GM13977 (cell line): ENCODE measurements at places on chromosomes 6 and 20.

DNA sequence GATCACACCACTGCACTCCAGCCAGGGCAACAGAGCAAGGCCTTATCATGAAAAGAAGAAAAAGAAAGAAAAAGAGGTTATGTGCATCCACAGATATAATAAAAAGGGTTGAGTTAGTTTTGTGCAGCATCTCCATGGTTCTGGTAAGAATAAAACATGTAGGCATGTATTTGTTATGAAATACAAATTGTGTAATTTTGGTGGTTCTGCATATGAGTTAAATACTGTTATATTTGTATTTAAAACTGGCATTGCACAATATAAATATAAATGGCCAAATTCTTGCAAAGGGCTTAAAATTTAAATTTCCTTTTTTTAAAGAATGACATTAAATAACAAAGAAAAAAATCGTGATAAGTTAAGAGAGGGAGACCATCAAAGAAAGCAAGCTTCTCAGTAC lies 159.1 kb upstream of the PREP start:
- DNase-seq: no peak

- DNase-seq: no peak
Measured at GRCh38 chr20:55488593-55488992, 516.7 kb downstream of the CBLN4 start.

DNA sequence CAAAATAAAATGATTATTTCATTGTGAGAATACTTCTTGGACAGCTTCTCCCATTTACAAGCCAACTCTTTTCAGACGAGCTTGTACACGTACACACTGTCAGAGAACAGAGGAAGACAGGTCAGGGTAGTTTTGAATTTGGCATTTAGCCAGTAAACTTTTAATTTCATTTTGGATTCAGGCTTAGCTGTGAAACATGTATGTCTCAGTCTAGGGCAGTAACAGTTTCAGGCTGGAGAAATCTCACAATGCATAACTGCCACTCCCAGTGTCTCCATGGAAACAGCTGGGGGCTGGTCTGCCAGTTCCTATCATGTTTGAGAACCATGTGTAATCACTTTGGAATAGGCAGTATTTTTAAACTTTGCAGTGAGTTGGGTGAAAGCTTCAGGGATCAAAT lies 22.0 kb upstream of the QKI start:
- DNase-seq: no peak

DNA sequence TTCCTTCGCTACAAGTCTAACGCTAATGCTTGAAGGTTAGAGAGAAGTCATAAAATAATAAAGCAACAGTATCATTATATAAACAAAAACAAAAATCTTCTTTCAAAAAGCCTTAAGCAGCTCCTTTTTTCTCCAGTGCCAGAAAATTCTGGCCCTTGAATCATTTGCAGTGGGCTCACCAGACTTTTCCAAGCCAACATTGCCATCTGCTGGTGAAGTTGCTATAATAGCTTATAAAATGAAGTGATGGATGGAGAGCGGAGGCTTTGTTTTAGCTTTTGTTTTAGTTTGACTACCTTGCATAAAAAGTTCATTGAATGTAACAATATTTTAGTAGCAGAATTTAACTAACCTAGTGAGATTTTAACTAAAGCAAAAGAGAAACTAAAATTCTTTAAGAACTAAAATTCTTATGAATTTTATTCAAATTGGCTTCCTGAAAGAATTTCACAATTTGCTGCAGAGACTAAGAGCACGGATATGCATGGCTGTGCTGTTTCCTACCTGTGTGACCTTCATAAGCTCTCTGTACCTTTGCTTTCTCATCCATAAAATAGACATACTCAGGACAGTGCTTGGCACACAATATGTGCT lies 44.8 kb upstream of the SLC2A12 start:
- peak; percentile 57 for DNase-seq

DNA sequence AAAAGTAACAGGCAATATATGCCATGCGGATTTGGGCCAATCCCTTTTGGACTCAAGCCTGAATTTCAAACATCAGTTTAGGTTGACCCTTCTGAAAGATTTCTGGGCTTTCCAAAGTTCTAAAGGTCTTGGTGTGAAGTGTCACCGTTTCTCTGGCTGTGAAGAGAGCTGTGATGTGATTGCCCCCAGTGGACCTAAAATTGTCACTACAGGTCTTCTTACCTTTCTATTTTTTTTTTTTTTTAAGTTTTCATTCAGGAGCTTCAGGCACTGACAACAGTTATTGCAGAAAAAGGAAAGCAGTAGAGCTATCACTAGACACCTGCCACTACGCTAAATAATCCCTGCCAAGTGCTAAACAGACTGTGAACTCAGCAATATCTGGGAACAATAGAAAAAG lies 75.7 kb upstream of the OPRM1 start:
- DNase-seq: no peak

GRCh38 chr20:52943185-52943841 lies 28.8 kb upstream of the TSHZ2 start:
- no peak for DNase-seq

- no peak for DNase-seq
Measured at GRCh38 chr20:46324960-46325703, 16.8 kb upstream of the CDH22 start.

DNA sequence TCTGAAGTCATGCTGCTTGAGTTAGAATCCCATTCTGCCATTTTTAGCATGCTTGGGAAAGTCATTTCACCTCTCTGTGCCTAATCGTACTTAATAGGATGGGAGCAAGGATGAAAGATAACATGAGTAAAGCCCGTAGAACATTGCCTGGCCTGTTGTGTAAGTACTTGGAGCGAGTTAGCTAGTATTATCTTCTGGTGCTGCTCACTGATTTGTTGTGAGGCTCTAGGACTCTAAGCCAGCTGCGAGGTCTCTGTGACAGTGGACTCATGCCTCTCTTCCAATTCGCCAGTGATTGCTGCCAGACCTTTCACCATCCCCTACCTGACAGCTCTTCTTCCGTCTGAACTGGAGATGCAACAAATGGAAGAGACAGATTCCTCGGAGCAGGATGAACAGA lies 17.8 kb downstream of the TAF8 start:
- no peak for DNase-seq

DNA sequence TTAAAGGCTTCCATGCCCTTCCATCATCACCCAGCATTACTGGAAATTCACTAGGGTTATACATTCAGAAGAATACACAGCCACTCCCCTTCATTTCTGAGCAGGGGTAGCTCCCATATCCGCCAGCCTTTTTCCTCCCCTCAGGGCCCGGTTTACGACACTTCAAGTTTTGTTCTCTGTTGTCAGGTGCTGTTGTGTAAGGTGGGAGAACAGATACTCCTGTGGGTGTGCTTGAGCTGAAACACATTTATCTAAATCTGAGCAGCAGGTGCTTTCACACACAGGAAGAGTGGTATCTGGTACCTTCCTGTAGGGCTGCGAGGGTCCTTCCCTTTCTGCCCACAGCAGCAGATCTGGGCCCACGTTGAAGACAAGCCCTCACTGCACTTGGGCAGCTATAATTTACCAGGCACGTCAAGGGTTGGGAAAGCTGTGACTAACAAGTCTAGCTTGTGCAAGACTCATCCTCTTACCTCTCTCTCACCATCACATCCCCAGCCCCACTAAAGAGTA lies 215.8 kb upstream of the RREB1 start:
- no peak for DNase-seq

DNA sequence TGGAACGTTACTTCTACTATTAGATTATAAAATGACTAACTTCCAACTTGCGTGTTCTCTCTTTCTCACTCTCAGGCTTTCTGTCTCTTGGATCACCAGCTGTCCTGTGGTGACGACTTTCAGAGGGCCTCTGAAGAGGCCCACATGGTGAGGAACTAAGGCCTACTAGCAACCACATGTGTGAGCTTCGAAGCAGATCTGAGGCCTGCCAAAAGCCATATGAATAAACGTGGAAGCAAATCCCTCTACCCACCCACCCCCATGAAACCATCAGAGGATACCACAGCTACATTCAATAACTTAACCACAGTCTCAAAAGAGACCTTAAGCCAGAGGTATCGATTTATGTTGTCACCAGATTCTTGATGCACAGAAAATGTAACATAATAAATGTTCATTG lies 13.5 kb upstream of the BMP5 start:
- no peak for DNase-seq

DNA sequence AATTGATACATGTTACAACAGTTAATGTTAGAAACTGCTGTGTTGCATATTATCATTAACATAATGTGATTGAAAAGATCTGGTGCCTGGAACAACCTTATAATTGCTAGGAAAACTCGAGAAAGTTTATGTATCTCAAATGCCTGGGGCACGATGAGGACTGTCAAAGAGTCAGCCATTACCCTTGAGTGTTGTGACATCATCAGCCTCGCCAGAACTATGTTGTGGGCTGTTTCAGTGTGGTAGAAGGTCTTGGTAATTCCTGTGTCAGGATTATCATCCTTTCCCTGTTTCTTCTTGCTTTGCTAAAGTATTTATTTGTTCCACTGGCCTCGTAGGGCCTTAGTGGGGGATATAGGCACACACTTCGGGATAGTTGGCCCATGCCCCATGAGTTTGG lies 185.1 kb downstream of the DTNBP1 start:
- no peak for DNase-seq

DNA sequence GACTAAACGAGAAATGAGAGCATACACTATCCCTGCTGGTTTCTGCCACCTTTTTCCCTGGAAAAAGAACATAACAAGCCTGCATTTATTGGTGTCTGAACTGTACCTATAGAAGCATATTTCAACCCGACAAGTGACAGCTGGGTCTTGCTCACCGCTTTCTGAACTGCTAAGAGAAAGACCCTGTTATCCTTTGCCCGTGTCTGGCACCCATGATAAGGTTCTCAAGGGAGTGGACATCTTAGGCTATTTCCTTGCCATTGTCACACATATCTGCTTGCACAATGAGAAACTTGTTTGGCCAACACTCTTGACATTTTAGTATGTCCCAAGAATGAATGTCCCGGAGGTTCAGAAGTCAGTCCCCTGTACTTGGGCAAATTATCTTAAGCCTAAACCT lies 19.3 kb downstream of the RIPOR2 start:
- no peak for DNase-seq

DNA sequence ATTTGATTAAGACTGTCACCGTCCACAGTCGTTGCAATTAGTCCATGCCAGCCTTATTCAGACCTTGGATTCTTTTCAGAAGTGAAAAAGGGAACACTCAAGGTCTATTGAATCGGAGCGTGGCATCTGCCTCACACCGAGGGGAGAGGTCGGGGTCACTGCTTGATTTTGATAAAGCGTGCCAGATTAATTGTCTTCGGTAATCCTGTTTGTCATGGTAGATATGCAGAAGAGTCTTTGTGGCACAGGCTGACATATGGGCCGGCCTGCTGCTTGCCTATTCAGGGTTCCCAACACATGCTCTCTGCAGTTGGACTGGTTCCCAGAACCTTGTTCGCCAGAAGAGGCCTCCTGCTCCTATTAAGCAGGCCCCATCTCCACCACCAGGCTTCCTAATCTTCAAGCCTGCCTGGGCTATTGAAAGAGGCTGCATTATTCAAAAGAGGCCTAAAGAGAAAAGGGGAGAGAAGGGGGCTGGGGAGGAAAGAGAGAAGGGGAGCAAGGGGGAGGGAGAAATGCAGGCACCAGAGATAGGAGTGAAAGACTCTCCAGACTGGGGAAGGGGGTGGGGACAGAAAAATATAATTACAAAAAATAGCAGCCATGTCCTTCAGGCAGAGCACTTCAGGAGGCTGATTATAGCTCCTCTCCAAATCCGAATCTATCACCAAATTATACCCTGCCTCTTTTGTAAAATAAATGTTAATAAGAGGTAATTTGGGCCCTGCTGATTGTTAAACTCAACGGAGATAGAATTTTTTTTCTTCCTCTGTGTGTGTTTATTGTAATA lies 611.3 kb downstream of the HDGFL1 start:
- DNase-seq: no peak

- DNase-seq: no peak
Measured at GRCh38 chr6:142926177-142926493, 18.8 kb downstream of the HIVEP2 start.

GRCh38 chr6:13870214-13870830 lies 54.4 kb upstream of the RNF182 start:
- DNase-seq: no peak

GRCh38 chr6:8181951-8182845 lies 79.8 kb upstream of the EEF1E1 start:
- DNase-seq: no peak

DNA sequence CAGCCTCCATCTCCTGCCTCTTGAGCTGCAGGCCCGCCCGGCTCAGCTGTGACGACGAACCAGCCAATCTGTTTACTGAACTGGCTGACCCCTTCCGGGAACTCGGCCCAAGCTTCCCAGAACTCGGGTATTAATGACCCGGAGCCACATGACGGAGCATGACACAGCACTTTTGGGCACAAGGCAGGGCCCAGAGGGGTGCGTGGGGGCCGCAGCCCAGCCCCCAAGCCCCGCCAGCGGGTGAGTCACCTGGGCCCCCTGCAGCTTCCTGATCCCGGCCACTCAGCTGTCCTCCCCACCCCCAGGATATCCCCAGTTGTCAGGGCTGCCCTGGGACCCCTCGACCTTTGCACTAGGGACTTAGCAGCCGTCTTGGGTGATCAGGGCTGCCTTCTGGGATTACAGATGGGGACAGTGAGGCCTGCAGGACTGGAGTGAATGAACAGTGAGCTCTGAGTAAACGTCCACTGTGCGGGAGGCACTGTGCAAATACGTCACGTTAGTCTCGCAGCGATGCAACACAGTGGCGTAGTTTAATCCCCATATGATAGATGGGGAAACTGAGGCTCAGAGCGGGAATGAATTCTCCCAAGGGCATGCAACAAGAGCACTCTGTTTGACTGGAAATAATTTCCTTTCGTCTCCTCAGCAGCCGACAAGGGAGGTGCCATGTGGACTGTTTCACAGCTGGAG lies 102.1 kb downstream of the CEBPB start:
- no peak for DNase-seq

- no peak for DNase-seq
Measured at GRCh38 chr20:61287583-61288275, 35.7 kb downstream of the CDH4 start.

GRCh38 chr6:12343122-12343439 lies 52.9 kb downstream of the EDN1 start:
- DNase-seq: no peak

DNA sequence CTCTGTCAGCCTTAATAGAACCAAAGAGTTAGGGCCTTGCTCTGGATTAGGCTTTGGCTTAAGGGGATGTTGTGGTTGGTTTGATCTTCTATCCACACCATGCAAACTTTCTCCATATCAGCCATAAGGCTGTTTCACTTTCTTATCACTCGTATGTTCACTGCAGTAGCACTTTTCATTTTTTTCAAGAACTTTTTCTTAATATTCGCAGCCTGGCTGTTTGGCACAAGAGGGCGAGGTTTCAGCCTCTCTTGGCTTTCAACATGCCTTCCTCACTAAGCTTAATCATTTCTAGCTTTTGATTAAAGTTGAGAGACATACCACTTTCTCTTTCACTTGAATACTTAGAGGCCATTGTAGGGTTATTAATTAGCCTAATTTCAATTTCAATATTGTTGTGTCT lies 193.1 kb downstream of the NRN1 start:
- no peak for DNase-seq

- DNase-seq: no peak
Measured at GRCh38 chr6:119517428-119517827, 167.9 kb upstream of the MAN1A1 start.

- DNase-seq: no peak
Measured at GRCh38 chr6:100657678-100658330, 193.1 kb upstream of the SIM1 start.
